Aortic smooth muscle cell (primary cell): ENCODE measurements at places on chromosomes 16 and 17. TPM values are rescaled to one million over a fixed set of nuclear protein-coding genes. Genes with fewer than 3 reads are reported as not detected.

Gene ABHD15
- total RNA-seq = 7.6 and 8.5 TPM in 2 replicates

Gene TEKT1
- total RNA-seq = not detected in 2 replicates

Gene BOLA2B
- 17.3 and 39.0 TPM in 2 replicates for total RNA-seq

Gene HOXB13
- not detected in 2 replicates for total RNA-seq

Gene TP53I13
- 33.9 and 39.0 TPM in 2 replicates for total RNA-seq

Gene PARD6A
- 2.5 and 3.4 TPM in 2 replicates for total RNA-seq

Gene STH
- not detected in 2 replicates for total RNA-seq

Gene PDK2
- 24.6 and 25.9 TPM in 2 replicates for total RNA-seq

Gene KLHL36
- 56.7 and 58.0 TPM in 2 replicates for total RNA-seq

Gene KCNH4
- total RNA-seq = not detected in 2 replicates

Gene KLHL10
- total RNA-seq = 0.13 TPM in 1 of 2 replicates, not detected in the other

Gene CEMP1
- total RNA-seq = 0.12 TPM in 1 of 2 replicates, not detected in the other

Gene TMEM235
- not detected in 2 replicates for total RNA-seq

Gene HOXB1
- not detected in 2 replicates for total RNA-seq

Gene USP43
- 0.06 TPM in 1 of 2 replicates, not detected in the other for total RNA-seq

Gene ENPP7
- not detected in 2 replicates for total RNA-seq

Gene PRCD
- 1.1 and 1.6 TPM in 2 replicates for total RNA-seq

Gene ZNF423
- 5.9 and 7.8 TPM in 2 replicates for total RNA-seq

Gene ITGAD
- total RNA-seq = not detected in 2 replicates

Gene NPW
- 0.06 and 0.13 TPM in 2 replicates for total RNA-seq
